ENCODE measurements at places on chromosomes 12 and 14. TPM values are rescaled to one million over a fixed set of nuclear protein-coding genes. Genes with fewer than 3 reads are reported as not detected.

Gene RPGRIP1
- total RNA-seq, result not detected

Gene GPX2
- 0.89 TPM for total RNA-seq

DNA sequence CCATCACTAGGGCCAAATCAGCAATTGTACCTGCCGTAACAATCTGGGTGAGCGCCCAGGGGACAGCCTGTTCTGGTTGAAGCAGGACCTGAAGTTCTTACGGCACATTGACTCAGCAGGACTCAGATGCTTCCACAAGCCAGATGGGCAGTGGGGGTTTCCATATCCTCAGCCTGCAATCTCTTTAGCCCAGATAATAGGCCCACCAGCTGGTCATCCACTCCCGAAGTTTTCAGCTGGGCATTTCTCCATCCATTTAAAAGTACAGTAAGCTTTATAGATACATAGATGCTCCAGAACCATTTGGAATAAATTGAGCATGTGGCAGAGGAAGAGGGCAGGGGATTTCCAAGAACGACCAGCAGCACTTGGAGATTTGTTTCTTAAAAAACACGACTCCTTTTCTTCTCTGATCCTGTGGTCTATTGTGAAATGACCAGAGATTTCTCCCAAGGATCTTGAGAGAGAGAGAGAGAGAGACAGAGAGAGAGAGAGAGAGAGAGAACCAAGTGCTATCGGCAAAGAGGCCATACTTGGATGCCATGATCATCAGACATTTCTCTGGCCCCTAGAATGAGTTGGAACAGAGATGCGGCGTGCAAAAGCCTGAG, 74.8 kb upstream of the PLXNC1 start:
- H3K4me3 ChIP-seq, result no peak overlapping the region
- DNase-seq, result no peak
- H3K4me1 ChIP-seq, result peaks cover 6% of the 10 kb centered on the region
- no peaks in the 10 kb centered on the region for H3K36me3 ChIP-seq

DNA sequence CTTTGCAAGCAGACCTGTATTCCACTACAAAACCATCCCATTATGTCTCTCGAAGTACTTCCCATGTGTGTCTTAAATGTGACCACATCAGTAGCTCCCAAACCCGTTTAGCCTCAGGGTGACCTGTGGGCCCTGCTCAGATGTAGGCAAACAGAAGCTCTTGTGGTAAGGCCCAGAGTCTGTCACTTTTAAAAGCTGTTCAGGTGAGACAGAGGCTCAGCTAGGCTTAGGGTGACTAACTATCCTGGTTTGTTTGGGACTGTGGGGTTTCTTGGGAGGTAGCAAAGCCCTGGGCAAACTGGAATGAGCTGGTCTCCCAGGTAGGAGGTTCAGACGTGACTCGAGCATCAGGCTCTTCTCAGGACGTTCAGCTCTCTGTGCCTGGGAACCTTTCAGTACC, 64.5 kb upstream of the VASH1 start:
- no peak for DNase-seq
- peaks cover 12% of the 10 kb centered on the region for H3K27me3 ChIP-seq
- no peak overlapping the region for H3K27ac ChIP-seq
- no peaks in the 10 kb centered on the region for H3K4me1 ChIP-seq

DNA sequence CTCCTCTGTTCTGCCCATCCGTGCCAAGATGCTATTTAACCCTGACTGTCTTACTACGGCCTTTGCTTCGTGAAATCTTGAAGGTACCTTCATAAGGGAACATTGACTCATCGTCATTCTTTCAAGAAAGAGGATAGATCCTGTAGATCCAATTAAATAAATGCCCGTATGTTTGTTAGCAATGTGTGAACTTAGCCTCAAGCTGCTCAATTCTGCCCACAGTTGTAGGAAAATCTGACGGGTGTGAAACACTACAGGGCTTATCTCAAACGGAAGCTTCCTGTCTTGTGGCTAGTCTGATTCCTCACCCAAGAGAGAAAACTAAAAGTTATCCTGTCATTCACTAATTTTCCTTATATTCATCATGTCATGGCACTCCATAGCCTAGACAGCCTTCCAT, 168.0 kb upstream of the TBX3 start:
- H3K27me3 ChIP-seq, result no peaks in the 10 kb centered on the region
- no peaks in the 10 kb centered on the region for H3K4me1 ChIP-seq
- no peak for DNase-seq
- no peak overlapping the region for H3K27ac ChIP-seq
- no peak overlapping the region for H3K4me3 ChIP-seq

DNA sequence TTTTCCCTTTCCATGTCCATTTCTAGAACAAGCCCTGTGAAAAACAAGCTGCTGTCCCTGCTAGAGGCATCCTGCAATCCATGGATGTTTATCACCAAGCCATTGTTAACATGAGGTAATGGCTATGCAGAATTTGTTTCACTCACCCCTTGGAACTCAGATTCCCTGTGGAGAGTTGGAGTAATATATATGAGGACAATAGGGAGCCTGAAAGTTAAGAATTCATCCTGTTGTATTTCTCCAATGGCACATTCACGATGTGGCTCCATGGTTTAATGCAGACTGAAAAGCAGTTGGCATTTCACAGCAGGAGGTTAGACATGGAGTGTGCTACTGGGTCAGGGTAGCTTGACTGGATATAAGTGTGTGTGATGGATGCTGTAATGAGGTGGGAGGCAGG, 32.4 kb downstream of the GPR65 start:
- no peak overlapping the region for H3K4me3 ChIP-seq
- no peak overlapping the region for H3K27ac ChIP-seq
- H3K27me3 ChIP-seq, result no peaks in the 10 kb centered on the region
- no peaks in the 10 kb centered on the region for H3K4me1 ChIP-seq
- no peaks in the 10 kb centered on the region for H3K36me3 ChIP-seq

DNA sequence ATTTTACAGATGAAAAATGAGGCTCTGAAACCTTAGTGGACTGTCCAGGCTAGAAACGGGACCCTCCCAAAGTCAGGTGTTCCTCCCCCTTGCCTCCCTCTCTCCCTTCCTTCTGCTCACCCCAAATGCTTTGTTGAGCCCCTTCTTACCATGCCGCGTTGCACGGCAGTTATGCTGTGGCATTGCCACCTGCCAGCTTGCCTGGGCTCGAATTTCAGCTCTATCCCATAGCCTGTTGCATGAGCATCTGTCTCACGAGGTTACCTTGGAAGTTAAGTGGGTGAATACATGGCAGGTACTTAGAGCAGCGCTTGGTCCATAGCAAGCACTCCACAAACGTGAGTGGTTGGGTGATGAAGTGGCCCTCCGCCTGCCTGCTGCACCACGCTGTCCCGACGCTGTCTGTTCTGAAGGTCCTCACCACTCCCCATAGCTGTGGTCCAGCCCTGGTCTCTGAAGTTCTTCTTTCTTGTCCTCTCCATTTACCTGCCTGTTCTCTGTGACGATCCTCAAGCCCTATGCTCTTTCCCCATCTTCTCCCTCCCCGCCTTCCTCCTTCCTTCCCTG, 269.9 kb downstream of the CACNA1C start:
- no peaks in the 10 kb centered on the region for H3K27me3 ChIP-seq
- DNase-seq, result no peak
- no peaks in the 10 kb centered on the region for H3K36me3 ChIP-seq
- no peaks in the 10 kb centered on the region for H3K4me1 ChIP-seq

Gene SERPINA9
- total RNA-seq, result not detected

Gene ASCL1
- total RNA-seq, result not detected

Gene GPD1
- 0.41 TPM for total RNA-seq

GRCh38 chr12:121773011-121773777, 20.3 kb downstream of the RHOF start:
- H3K27me3 ChIP-seq, result no peaks in the 10 kb centered on the region
- H3K4me1 ChIP-seq, result no peaks in the 10 kb centered on the region
- DNase-seq, result peak; percentile 69
- peaks cover 6% of the 10 kb centered on the region for H3K36me3 ChIP-seq

- H3K4me3 ChIP-seq, result no peak overlapping the region
- H3K4me1 ChIP-seq, result peaks cover 7% of the 10 kb centered on the region
- peak overlapping the region; percentile 12 for H3K27ac ChIP-seq
- no peak for DNase-seq
- H3K27me3 ChIP-seq, result no peaks in the 10 kb centered on the region
Observed at GRCh38 chr12:848173-848865, 95.9 kb downstream of the WNK1 start.

Gene ITGB7
- total RNA-seq, result 469 TPM

Gene ACRBP
- total RNA-seq, result 2.4 TPM

DNA sequence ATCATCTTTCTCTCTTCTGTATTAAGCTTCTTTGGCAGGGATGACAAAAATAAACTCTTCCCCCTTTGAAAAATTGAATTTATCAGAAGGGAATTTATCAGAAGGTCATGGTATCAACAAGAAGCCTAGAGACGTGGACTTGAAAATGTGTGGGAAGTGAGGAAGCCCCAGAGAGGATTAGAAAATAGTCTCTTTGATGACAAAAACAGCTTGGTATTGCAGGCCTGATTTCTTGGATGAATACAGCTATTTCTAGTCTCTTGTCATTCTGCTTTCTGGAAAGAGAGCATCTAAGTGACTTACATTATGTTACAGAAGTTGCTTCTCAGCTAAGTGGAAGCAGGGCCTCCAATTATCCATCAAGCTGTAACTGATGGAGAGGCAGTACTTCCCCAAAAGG, 111.1 kb downstream of the KITLG start:
- no peak for DNase-seq
- no peaks in the 10 kb centered on the region for H3K27me3 ChIP-seq
- H3K4me3 ChIP-seq, result no peak overlapping the region
- no peak overlapping the region for H3K27ac ChIP-seq
- H3K4me1 ChIP-seq, result no peaks in the 10 kb centered on the region

Gene AHSA1
- 59.8 TPM for total RNA-seq

Data from T-cell (primary cell).